ENCODE measurements at places on chromosomes 7 and 10.

GRCh38 chr7:155145477-155146255 lies 75.5 kb downstream of the HTR5A start:
- no peak for DNase-seq

DNA sequence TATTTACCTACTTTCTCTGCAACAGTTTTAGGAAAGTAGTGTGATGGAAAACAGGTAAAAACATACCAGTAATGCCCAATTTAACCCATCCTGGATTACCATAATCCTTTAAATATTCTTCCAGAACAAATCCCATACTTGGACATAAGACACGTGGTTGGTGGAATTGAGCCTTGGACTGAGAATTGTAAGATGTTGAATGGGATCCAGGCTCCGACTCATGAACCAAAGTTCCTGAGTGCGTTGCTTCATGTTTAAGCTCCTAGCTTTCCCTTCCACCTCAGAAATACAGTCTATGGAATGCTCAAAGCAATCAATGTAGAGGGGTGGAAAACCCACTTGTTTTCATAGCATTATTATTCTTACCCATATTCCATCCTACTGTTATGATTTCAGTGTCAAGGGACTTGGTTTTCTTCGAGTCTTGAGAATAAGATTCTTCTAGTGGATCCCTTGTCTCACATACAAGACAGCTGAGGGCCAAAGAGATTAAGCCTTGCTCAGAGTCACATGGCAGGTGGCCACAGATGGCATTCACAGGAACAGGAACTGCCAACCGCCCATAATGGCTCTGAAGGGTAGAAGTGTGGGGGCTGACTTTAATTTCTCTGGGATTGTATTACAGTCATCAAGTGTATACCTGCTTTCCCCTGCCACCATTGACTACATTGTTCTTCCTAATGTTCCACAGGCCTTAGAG lies 171.2 kb downstream of the GFRA1 start:
- DNase-seq = no peak

GRCh38 chr10:3636356-3637181 lies 148.4 kb downstream of the KLF6 start:
- peak; percentile 38 for DNase-seq

DNA sequence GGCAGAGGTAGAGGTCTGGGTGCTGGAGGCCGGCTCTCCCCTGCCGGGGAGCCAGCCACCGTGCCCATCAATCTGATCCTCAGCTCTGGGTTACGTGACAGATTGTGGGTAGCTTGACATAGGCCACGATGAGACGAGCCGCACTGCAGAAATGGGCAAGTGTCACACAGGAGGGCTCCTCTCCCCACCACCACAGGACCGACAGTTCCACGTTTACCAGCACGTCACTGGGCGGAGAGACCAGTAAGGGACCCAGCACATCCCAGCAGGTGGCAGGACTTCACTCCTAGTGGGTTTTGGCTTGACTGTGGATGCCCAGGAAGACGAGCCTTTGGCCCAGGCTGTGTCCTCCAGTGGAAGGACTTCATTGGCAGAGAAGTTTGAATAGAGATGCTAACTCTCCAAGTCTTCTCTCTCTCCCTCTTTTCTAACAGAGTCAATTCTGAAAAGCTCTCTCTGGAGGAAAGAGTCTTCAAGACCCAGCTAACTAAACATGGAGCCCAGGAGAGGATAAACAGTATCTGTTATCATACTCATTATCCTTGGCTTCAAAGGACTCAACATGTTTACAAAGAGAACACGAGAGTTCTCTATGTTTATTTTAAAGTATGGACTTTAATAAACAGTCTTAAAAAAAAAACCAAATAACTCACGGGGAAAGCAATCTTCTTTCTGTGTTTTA lies 129.3 kb upstream of the JCAD start:
- DNase-seq = no peak

Measured in DMS79 treated with DMSO at 0.1 percent for 48 hours (cell line).